Thyroid gland (tissue), 4 donors: ENCODE measurements at places on chromosomes 4 and X. TPM values are rescaled to one million over a fixed set of nuclear protein-coding genes. Genes with fewer than 3 reads are reported as not detected.

MAGEA4 gene
- not detected for total RNA-seq

GRCh38 chrX:37349221-37350033, at the start of gene PRRG1:
Gene PRRG1, plus strand, starts transcription at chrX:37349364. Its CDS starts 56,886 bp downstream, at chrX:37406250.
- peak; percentile 82 for DNase-seq

DNA sequence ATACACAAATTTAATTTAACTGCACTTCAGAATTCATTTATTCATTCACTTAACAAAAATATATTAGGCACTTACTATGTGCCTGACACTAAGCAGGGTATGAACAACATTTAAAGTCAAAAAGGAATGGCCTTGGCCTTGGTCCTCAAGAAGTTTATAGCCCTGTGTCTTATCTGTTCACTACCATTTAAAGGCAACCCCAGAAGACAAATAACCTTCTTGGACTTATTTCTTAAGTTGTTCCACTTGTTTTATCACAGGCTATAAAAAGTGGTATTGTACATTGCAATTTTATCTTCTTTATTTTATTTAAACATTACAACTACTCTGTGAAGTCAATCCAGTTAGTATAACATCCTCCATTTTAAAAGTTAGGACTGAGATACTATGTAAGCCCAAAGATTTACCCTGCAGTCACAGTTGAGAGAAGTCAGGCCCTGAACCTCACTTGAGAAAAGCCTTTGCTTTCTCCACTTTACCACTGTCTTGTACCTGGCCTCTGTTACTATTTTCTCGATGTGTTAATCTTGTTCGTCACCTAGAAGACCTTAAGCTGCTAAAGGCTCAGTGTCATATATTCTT, 305.6 kb upstream of the DIPK2B start:
- no peak for DNase-seq

- DNase-seq, result no peak
These were observed 331.1 kb downstream of the ADGRL3 start for GRCh38 chr4:61531188-61531587.

TLR8 gene
- total RNA-seq, result 0.45 TPM

GRCh38 chrX:82141942-82142341, 940.0 kb downstream of the SH3BGRL start:
- DNase-seq, result no peak

- no peak for DNase-seq
These were observed 281.9 kb upstream of the HS3ST1 start for GRCh38 chr4:11710453-11711093.

DNA sequence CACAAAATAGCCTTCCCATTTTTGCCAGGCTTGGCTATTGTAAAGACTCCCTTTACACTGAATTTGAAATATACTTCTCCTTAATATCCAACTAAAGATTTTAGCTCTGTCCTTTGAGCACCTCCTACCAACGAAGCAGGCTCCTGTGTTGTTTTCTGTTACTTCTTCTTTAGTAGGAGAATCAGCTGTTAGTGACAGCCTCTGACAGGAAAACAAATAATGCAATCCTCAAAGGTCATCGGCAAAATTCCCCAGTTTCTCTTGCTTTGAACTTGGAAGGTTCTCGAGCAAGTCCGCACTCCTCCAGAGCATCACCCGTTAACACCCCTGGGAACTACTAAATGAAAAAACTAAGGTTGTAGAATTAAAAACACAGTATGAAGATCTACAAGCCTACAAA, 66.9 kb downstream of the MANBA start:
- DNase-seq, result no peak

LAS1L gene
- total RNA-seq, result 16.4 TPM

TMEM154 gene
- 0.54 TPM for total RNA-seq

DNA sequence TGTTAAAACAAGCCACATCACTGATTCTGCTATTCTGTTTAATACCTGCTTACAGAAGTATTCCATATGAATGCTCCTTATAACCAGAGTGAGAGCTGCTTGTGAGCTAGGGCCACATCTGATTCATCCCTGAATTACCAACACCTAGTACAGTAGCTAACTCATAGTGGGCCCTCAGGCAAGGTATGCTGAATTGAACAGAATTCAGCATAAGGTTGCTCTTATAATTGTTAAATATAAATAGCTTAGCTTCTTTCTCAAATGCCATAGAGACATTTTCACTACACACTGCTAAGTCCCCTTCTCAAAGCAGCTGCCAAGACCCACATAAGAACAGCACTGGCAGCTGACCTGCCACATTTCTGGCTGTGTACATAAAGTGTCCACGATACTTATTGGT, 27.0 kb upstream of the MCF2 start:
- no peak for DNase-seq

DNA sequence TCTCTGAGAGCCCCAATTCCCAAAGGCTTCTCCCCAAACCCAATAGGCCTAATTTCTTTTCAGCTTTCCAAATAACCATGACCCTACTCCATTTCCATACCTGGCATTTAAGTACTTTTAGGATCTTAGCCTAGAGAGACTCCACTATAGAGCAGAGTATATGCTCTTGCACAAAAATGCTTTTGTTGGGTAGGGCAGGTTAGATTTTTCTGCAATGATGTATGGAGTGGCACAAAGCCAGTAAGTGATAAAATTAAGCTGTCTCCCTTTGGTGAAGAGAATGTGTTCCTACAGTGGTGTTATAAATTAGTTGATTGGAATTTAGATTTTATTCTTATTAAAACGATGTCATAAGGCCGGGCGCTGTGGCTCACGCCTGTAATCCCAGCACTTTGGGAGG, 124.9 kb downstream of the INPP4B start:
- DNase-seq, result no peak
